ENCODE measurements at places on chromosomes 4 and X. TPM values are rescaled to one million over a fixed set of nuclear protein-coding genes. Genes with fewer than 3 reads are reported as not detected.

The SPIN2A gene
- not detected for total RNA-seq

The SPATA18 gene
- 0.11 TPM for total RNA-seq

The RAB41 gene
- total RNA-seq: not detected

The LRIT3 gene
- not detected for total RNA-seq

The SMIM10 gene
- total RNA-seq: 10.7 TPM

The ADAMTS3 gene
- total RNA-seq: 0.81 TPM

The AREG gene
- total RNA-seq: 0.25 TPM

The GAB1 gene
- 2.3 TPM for total RNA-seq

The MFAP3L gene
- not detected for total RNA-seq

The EXOC1L gene
- total RNA-seq: not detected

The PNMA6A gene
- not detected for total RNA-seq

The SCD5 gene
- 17.2 TPM for total RNA-seq

The NSUN7 gene
- total RNA-seq: not detected

The FRMD7 gene
- not detected for total RNA-seq

The INTU gene
- total RNA-seq: 4.4 TPM

The PDE5A gene
- total RNA-seq: 45.0 TPM

The FANCB gene
- total RNA-seq: 15.0 TPM

The ZFP42 gene
- total RNA-seq: not detected

The FAM53A gene
- 0.39 TPM for total RNA-seq

The PRRG3 gene
- total RNA-seq: not detected

The TLR1 gene
- 0.41 TPM for total RNA-seq

The GUCY1A1 gene
- not detected for total RNA-seq

The PNMA6F gene
- not detected for total RNA-seq

The TTC29 gene
- not detected for total RNA-seq

The RHOH gene
- total RNA-seq: not detected

The XAGE1A gene
- not detected for total RNA-seq

The MED12 gene
- total RNA-seq: not detected

The GDI1 gene
- total RNA-seq: 178 TPM

The KANTR gene
- 5.1 TPM for total RNA-seq

The GLRB gene
- total RNA-seq: 13.3 TPM

The GLOD5 gene
- total RNA-seq: not detected

The MAGEA8 gene
- total RNA-seq: not detected

The GLRA3 gene
- total RNA-seq: not detected

The PLXNB3 gene
- total RNA-seq: 0.03 TPM

The FHDC1 gene
- 0.03 TPM for total RNA-seq

The ARMCX4 gene
- 5.8 TPM for total RNA-seq

The BEX1 gene
- total RNA-seq: not detected

The FAM47E gene
- not detected for total RNA-seq
